Nephron progenitor cell (in vitro differentiated cells): ENCODE measurements at places on chromosomes 11 and 22.
A peak's percentile ranks its signal among the peaks of the same experiment; 100 is the strongest.

DNA sequence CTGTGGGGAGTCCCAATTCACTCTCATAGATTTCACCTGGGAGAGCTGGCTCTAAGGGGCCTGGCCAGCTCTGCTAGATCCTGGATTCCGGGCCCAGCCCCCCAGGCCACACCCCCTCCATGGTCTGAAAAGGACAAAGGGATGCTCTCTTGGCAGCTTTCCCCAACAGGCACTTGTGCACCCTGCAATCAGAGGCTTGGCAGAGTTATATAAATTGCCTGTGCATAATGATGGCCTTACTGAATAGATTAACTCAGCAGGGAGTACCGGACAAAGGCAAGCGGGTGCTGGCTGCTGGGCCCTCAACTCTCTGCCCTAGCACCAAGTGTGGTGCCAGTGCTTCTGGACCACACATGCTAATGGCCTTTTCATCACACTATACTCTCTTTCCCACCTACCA, 461.6 kb downstream of the BUD13 start:
- DNase-seq, result no peak

DNA sequence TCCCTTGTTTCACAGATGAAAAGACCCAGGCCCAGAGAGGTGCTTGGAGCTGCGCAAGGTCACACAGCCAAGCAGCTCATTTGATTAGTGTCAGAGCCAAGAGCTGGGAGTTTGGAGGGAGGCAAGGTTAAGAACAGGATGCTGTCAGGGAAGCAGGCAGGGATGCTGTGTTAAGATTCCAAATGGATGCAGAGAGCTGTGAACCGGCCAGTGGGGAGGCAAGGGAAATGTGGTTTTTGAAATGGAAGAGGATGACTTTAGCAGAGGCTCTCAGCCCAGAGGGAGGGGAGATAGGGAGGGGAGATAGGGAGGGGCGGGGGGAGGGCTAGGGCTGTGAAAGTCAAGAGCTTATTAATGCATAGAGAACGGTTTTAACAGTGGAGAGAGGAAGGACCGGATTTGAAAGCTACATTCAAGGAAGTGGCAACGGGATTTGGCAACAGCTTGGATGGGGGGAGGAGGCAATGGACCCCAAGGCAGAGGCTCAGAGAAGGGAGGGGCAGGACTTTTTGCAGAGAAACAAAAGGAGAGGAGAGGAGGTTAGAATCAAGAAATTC, 13.0 kb downstream of the RTN4RL2 start:
- no peak for DNase-seq

DNA sequence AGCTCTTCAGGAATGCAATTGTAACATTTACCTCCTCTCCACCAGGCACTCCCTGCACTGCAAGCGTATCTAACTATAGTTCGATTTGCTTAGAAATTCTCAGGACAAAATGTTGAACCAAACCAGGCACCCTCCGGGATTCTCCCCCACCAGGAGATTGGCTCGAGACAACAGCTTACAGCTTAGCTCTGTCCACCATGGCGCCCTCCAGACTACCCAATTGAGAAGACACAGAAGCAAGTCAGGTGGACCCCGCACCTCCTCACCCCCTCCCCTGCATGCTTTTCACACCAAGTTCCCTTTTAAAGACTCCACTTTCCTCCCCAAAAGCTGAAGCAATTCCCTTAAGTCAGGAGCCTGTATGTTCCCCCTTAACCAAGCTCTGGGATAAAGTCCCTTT, 34.7 kb upstream of the RFPL3 start:
- DNase-seq, result no peak

GRCh38 chr11:23875176-23875850, 621.5 kb upstream of the LUZP2 start:
- no peak for DNase-seq

GRCh38 chr11:15668718-15669117, 554.0 kb downstream of the INSC start:
- no peak for DNase-seq

DNA sequence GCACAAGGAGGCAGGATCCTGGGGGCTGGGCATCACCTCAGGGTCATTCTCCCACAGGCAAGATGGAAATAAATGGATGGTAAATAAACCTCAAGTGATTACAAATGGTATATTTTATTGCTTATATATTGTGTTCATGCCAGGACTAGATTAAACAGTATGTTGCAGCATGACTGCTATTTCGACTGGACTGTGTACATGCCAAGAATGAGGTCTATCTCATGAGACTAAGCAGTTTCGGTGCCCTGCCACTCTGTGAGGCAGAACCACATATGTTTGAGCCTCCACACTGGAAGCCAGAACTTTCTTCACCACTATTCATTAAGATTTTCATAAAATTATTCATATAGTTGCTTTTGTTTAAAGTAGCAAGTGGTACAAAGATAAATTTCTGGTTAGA, 140.2 kb downstream of the DDX10 start:
- no peak for DNase-seq

- no peak for DNase-seq
Observed at GRCh38 chr22:39952347-39952746, 7.8 kb upstream of the TMA7B start.

GRCh38 chr22:38824585-38824984, 19.2 kb downstream of the NPTXR start:
- peak; percentile 90 for DNase-seq

GRCh38 chr11:134517115-134517514, 105.1 kb upstream of the B3GAT1 start:
- no peak for DNase-seq

DNA sequence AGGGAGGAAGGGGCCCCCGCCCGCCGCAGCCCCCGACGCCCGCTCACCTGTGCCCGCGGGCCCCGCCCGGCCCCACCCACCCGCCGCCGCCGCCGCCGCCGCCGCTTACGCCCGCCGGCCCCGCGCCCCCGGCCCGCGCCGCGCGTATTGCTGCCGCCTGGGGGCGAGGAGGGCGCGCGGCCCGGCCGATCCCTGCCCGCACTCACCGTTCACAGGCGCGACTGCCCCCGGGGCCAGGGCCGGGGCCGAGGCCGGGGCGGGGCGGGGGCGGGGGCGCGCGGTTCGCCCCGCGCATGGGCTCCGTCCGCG, 212 bp downstream of the HRAS start:
- no peak for DNase-seq

DNA sequence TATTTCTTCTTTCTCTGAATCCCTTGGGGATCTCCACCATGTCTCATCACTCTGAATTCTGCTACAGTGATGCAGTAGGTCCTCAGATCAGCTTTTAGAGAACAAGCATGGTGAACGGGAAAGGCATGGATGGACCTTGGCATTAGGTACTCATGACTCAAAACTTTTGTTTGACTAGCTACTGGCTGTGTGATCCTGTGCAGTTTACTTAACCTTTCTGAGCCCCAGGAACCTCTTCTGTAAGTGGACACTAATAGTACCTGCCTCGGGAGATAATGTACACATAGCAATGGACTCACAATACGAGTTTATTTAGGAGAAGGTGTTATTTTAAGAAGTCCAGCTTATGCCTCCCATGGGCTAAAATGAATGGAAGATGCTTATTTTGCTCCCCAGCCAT, 184.7 kb upstream of the TBCEL start:
- DNase-seq, result no peak

DNA sequence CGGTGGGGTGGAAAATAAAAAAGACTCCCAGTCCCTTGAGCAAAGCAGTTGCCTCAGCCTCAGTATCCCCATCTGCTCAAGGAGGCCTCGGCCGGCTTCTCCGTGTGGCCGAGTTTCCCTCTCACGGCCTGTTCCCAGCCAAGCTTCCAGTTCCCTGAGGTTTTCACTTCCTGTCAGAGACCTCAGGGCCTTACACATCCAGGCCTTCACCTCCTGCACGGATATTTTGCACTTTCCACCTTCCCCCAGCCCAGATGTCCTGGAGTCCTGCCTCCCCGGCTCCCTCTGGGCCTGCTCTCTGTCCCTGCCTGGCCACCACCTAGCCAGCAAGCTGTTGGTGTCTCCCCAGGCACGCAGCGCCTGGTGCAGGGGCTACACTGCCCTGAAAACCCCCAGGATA, 41.1 kb upstream of the CD82 start:
- DNase-seq, result no peak

GRCh38 chr11:94405062-94405833, 4.0 kb upstream of the GPR83 start:
- DNase-seq, result no peak

DNA sequence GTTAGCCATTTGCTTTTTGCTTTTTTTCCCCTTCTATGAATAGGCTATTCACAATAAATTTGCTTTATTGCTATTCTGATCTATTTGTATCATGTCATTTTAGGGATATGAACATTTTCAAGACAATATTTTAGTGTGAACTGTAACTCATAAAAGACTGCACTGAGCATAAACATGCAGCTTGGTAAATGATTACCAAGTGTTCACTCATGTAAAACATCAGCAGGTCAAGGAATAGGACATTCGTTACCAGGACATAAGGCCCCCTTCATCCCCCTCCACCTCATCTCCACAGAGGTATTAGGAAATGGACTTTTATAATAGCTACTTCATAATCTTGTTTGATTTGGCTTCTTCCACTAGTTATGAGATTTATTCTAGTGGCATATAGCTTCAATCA, 12.4 kb downstream of the NLRP14 start:
- no peak for DNase-seq

DNA sequence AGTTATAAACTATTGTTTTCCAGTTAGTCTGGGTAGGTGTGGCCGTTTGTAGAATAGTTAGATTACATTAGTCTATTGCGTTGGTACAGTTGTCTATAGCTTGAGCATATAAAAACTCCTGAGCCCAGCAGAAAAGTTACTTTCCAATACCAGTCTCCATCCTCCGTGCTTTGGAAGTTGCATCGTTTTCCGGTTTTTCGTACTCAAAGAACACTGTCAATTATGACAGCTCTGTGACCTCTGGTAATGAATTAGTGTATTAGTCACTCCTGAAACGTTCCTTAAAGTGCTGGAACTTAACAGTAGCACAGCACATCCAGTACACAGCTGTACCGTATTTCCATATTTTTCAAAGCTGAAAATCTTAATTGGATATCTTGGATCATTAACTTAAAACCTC, 808 bp upstream of the MSANTD2 start:
- no peak for DNase-seq

DNA sequence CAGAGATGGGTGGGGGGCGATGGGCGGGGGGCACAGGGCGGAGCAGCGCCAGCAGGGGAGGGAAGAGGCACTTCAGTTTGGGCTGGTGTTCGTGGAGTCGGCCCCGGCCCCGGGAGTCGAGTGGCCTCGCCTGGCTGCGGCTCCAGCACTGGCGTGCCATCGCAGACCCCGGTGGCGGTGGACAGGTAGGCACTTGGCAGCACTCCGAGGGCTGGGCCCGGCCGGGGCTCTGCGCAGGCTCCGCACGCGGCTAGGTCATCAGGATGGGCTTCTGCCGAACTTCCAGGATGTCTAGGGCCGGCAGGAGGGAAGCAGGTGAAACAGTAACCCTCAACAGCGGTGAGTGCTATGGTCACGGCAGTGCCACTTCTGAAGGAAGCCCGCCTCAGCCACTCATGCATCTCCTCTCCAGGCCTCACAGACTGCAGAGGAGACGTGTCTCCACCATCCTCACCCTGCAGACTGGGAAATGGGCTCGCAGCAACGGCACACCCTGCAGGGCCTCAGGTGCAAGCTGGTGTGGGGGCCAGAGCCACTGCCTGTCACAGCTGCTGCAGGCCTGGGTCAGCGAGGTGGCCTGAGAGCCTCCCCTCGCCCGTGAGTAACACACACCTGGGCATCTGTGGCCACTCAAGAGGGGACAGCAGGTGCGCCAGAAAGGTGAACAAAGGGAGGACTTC, 33.3 kb downstream of the NUP50 start:
- DNase-seq, result no peak

GRCh38 chr11:32154275-32154674, 63.4 kb downstream of the RCN1 start:
- no peak for DNase-seq

GRCh38 chr11:60328460-60328859, 1.4 kb downstream of the MS4A6E start:
- no peak for DNase-seq

- DNase-seq, result peak; percentile 57
Observed at GRCh38 chr11:79400717-79401330, 40.0 kb downstream of the TENM4 start.

DNA sequence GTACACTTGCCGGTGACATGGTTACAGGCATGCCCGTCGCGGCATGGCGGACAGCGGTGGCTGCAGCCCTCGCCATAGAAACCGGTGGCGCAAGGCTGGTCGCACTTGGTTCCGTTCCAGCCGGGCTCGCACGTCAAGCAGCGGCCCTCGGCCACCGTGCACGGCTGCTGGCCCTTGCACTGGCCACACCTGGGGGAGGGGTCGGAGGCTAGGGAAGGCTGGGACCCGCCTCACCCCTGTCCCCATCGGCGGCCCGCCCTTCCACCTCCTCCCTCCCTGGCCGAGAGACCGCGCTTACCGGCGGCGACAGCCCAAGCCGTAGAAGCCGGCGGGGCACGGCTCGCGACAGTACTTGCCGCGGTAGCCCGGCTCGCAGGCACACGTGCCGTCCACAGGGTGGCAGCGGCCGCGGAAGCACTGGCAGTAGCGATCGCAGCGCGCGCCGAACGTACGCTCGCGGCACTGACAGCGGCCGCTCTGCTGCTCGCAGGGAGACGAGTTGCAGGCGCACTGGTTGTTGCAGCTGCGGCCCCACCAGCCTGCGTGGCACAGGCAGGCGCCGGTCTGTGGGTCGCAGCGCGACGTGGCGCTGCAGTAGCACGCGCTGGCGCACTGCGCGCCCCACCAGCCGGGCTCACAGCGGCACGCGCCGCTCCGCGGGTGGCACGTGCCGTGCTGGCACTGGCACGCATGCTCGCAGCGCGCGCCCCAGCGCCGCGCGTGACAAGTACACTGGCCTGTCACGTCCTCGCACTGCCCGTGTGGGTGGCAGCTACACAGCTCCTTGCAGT, 6.7 kb downstream of the SCARF2 start:
- peak; percentile 72 for DNase-seq

DNA sequence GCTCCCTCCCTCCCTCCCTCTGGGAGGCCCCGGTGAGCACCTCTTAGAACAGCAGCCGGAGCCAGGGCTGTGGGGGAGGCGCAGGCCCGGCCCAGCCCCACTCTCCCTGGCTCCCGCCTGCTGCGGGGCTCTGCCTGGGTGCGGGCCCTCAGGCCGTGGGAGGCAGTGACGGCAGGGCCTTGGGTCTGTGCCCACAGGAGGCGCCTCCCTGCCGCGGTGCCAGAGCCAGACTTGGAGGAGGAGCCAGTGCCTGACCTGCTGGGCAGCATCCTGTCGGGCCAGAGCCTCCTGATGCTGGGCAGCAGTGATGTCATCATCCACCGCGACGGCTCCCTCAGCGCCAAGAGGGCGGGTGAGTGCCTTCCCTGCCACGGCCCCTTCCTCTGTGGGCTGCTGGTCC, 9.5 kb downstream of the IRF7 start:
- DNase-seq, result no peak

DNA sequence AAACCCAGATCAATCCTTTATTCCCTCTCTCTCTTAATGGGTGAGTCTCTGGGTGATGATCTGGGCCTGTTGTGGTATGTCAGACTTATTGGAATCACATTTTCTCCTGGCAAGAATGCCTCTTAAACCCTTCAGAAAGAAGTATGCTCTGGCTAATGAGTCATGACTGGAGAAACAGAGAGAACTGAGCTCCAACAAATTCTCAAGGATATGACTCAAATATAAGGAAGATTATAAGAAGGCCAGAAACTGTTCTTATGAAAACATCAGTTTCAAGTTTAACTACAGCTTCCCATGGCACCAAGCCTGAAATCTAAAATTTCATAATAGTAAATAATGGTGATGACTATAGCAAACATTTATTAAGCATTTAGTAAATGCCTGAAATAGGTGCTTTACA, 83.9 kb downstream of the OR5AK2 start:
- no peak for DNase-seq
